ENCODE measurements at places on chromosomes 6 and 20. TPM values are rescaled to one million over a fixed set of nuclear protein-coding genes. Genes with fewer than 3 reads are reported as not detected.

COL21A1 gene
- 0.06 TPM for total RNA-seq

IL17F gene
- not detected for total RNA-seq

B3GAT2 gene
- not detected for total RNA-seq

HLA-DRA gene
- total RNA-seq, result 2.9 TPM

KIF13A gene
- total RNA-seq, result 56.0 TPM

C6orf58 gene
- total RNA-seq, result 0.50 TPM

CABLES2 gene
- total RNA-seq, result 0.49 TPM

SLC17A2 gene
- total RNA-seq, result not detected

SLC44A4 gene
- total RNA-seq, result 0.06 TPM

GABRR1 gene
- total RNA-seq, result not detected

BTN1A1 gene
- total RNA-seq, result not detected

LAMA4 gene
- total RNA-seq, result 391 TPM

BTNL2 gene
- total RNA-seq, result not detected

PSORS1C2 gene
- not detected for total RNA-seq

TNF gene
- not detected for total RNA-seq

EYS gene
- not detected for total RNA-seq

LAMP5 gene
- total RNA-seq, result 1.4 TPM

PROCR gene
- total RNA-seq, result 90.3 TPM

SLC39A7 gene
- total RNA-seq, result 109 TPM

TRIM31 gene
- total RNA-seq, result not detected

IRF4 gene
- under 0.01 TPM for total RNA-seq

KCNG1 gene
- 3.4 TPM for total RNA-seq

ANKRD6 gene
- 13.0 TPM for total RNA-seq

TFEB gene
- 3.5 TPM for total RNA-seq
